ENCODE measurements at places on chromosomes 4 and X.

DNA sequence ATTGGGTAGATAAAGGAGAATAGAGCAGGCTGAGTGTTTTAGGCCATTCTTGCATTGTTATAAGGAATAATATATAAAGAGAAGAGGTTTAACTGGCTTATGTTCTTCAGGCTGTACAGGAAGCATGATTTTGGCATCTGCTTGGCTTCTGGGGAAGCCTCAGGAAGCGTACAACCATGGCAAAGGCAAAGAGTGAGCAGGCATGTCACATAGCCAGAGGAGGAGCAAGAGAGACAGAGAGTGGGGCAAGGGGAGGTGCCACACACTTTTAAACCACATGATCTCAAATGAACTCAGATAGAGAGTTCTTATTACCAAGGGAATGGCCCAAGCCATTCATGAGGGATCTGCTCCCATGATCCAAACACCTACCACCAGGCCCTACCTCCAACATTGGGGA, 4.4 kb upstream of the METTL14 start:
- no peak for DNase-seq

- DNase-seq = no peak
Observed at GRCh38 chrX:13099121-13099520, 54.7 kb upstream of the FAM9C start.

DNA sequence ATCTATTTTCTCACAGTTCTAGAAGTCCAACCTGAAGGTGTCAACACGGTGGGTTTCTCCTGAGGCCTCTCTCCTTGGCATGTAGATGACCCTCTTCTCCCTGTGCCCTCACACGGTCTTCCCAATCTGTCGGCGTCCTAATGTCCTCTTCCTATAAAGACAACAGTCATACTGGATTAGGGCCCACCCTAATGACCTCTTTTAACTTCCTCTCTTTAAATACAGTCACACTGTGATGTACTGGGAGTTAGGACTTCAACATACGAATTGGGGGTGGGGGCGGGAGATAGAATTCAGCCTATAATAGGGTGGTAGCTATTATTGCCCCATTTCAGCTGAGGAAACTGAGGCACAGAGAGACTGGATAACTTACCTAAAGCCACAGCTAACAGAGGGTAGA, 70.2 kb downstream of the SMIM20 start:
- DNase-seq = no peak

- DNase-seq = no peak
Observed at GRCh38 chrX:154401045-154401799, 3.0 kb downstream of the RPL10 start.

GRCh38 chrX:642436-643240, 12.0 kb downstream of the SHOX start:
- no peak for DNase-seq

DNA sequence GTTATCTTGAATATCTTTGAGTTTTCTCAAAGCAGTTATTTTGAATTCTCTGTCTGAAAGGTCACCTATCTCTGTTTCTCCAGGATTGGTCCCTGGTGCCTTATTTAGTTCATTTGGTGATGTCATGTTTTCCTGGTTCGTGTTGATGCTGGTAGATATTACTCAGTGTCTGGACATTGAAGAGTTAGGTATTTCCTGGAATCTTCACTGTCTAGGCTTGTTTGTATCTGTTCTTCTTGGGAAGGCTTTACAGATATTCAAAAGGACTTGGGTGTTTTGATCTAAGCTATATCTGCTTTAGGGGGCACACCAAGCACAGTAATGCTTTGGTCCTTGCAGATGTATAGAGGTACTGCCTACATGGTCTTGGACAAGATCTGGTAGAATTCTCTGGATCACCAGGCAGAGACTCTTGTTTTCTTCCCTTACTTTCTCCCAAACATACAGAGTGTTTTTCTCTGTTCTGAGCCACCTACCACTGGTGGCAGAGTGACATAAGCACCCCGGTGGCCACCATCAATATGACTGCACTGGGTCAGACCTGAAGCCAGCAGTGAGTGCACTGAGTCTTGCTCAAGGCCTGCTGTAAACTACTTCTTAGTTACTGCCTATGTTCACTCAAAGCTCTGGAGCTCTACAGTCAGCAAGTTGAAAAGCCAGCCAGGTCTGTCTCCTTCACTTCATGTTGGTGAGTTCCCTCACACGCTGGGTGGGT, 193.5 kb upstream of the AMOT start:
- DNase-seq = no peak

GRCh38 chr4:109072595-109072994, 229.9 kb downstream of the COL25A1 start:
- DNase-seq = no peak

GRCh38 chrX:126655061-126655460, 102.4 kb upstream of the DCAF12L1 start:
- DNase-seq = no peak

DNA sequence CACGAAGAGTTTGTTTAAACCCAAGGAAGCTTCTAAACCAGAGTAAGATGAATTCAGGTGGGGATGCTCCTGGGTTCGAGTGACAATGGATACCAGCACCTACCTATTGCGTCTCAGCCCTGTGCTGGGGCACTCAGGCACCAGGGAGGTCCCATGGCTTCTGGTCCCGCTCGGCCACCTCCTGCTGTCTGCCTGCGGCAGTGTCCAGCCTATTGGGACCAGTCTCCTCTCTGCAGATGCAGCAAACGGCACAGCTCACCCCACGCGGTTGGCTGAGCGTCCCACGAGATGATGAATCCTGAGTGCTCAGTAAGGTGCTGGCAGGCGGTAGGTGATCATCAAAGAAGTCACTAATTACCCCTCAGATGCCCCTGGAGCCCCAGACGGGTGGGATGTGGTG, 75.2 kb downstream of the ACOX3 start:
- no peak for DNase-seq

GRCh38 chr4:71287305-71287704, 51.5 kb upstream of the SLC4A4 start:
- no peak for DNase-seq

DNA sequence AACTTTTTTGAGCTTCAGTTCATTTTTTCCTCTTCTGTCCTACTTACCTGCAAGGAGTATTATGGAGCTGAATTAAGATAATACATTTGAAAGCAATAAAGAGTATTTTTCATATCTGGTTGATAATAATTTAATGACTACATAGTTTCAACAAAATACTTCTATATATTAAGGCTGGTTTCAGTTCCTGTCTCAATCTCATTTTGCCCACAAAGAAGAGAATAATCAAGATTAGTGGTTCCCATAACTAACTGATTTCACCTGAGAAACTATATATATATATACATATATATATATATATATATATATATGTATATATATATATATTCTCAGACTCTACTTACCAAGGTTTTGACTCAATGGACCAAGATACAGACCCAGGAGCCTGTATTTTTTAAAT, 87.7 kb upstream of the ATOH1 start:
- DNase-seq = no peak

DNA sequence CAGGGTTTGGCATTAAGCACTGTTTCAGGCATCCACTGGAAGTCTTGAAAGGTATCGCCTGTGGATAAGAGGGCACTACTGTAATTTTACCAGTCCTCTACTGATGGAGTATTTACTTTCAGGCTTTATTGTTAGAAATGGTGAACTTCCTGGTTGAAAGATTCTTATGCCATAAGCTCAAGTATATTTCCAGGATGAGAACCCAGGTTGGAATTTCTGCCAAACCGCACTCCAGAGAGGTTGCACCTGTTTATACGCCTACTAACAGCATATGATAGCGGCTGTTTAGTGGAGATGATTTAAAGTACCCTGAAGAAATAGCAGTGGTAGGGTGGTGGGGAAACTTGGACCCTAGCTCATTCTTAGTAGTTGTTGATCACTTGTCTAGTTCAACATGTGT, 9.9 kb downstream of the FNIP2 start:
- no peak for DNase-seq

DNA sequence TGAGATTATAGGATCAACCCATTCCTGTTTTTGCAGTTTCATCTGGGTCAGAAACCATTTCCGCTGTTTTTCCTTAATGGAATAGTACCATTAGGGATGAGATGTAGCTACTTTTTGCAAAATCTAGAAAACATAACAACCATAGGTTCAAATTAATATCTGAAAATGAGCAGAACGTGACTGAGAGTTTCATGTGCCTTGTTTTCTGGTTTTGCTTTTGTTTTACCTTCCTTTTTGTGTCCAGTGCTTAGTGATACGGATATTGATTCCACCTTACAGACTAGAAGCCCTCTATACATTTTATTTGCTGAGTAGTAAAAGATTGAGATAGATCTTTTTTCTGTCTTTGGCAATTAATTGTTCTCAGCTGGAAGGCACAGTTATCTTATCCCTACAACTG, 46.5 kb downstream of the SNX25 start:
- DNase-seq = no peak

GRCh38 chr4:12165616-12166015, 736.9 kb upstream of the HS3ST1 start:
- no peak for DNase-seq

- DNase-seq = no peak
Observed at GRCh38 chrX:10634392-10635161, 14.2 kb upstream of the MID1 start.

DNA sequence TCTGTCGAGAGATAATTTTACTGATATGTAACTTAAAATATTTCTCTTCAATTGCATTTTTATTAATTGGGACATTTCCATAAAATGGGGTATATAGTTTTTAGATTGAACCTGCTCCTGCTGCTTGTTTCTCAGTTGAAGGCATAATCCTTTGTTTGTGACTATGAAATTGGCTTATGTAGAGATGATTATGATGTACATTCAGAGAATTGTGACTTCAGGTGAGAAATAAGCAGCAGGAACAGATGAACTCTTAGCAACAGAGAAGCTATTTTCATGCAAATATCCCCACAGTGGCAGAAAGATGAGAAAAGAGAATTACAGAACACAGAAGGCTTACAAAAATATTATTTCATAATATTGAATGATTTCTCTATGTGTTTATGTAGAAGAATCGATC, 1499.5 kb upstream of the ADGRL3 start:
- no peak for DNase-seq

DNA sequence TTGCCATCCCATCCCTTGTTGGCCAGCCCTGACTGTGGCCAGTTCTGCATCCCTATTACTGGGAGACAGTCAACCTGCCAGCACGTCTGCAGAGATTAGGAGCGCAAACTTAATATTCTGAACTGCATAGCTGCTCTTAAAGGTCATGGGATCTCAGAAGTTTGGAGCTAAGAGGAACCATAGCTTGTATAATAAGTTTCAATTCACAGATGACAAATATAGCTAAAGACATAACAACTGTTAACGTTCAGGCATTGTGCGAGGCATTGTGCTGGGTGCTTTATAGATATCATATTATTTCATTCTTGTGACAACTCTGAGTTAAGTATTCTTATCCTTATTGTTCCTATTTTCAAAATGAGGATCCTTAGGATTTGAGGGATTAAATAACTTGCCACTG, 3.7 kb downstream of the SCARB2 start:
- no peak for DNase-seq

DNA sequence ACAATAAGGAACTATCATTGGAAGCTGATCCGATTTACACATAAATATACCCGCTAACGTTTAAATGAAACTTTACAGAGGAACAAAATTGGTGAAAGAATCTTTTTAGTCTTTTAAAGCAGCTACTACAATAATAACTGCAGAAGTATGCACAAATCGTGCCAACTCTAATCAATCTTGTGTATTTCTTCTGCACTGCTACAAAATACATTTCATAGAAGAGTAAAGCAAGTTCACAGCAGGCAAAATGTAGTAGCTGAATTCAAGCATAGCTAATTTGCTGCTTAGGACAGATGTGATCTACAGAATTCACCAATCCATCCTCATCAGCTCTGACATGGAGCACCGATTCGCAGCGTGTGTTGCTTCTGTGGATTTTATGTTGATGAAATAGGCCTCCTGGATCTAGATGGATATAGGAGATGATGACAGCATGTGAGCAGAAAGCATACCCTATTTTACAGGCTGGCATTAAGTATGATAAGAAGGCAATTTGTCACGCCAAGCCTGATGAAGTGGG, 367.3 kb upstream of the FGF13 start:
- no peak for DNase-seq

DNA sequence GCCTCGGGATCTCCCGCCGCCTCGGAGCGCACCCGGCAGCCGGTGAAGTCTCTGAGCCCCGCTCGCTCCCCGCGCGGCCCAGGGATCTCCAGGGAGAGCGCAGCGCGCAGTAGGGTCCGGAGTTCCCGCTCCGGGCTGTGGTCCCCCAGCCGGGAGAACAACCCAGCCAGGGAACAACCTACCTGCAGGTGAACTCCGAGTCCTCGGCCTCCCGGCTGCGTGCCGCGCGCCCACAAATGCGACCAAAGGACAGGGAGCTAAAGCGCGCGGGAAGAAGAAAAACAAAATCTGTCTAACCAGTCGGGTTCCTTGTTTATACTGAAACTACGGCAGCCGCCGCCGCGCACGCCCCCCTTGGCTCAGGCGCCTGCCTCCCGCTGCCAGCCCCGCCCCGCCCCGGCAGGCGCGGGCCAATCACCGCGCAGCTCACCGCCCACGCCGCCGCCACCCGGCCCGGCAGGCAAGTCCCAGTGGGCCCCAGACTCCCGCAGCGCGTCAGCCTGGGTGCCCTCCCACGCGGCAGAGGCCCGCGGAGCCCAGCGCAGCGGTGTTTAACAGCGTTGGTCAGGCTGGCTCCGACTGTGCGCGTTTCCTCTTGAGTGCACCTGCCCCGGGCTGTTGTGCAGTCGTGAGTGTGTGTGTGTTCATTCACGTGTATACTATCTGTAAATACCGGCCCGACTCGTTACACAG, at the start of gene RASGEF1B:
Gene RASGEF1B, minus strand, starts transcription at position 320 of the 693 bp plus-strand sequence. CDS start 12,399 bp downstream, outside the sequence.
- DNase-seq = no peak

DNA sequence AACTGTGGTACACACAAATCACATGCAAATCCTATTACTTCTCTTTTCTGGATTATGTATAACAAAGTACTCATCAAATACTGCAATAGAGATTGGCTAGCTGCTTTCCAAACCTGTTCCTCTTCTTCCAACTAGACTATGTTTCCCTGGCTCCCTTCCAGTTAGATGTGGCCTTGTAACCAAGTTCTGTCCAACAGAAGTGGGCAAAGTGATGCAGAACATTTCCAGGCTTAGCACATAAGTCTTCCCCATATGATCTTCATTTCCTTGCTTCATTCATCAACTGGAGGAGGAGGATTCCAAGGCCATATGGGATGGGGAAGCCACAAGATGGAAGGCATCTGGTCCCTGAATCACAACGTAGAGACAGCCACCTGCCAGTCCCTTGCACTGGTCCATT, 8.0 kb downstream of the SLC9A7 start:
- no peak for DNase-seq

GRCh38 chr4:82559735-82560120, 2.1 kb downstream of the TMEM150C start:
- DNase-seq = no peak

DNA sequence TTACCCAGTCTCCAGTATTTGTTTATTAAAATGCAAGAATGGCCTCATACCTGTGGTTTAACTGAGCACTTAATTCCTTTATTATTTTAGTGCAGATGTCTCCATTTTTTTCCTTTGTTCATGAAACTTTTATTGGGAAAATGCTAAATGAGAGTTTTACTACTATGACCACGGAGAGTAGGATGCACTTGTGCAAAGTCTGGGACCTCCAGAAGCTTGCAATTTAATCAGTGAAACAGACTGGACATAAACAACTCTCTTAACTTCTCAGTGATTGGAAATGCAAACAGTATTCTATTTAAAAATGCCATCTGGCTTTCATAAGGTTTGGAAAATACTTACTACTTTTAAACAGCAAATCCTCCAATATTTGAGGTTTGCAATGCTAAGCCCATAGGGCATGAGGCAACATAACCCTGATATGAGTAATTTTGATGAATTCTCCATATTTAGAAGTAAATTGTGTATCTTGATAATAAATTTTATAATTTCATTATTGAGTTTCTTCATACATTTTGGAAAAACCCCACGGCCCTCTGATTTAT, 718.7 kb upstream of the MAGEB2 start:
- no peak for DNase-seq

Data from iPS DF 19.7 (cell line).